WTC11 (cell line): ENCODE measurements at places on chromosomes 2 and 18.

DNA sequence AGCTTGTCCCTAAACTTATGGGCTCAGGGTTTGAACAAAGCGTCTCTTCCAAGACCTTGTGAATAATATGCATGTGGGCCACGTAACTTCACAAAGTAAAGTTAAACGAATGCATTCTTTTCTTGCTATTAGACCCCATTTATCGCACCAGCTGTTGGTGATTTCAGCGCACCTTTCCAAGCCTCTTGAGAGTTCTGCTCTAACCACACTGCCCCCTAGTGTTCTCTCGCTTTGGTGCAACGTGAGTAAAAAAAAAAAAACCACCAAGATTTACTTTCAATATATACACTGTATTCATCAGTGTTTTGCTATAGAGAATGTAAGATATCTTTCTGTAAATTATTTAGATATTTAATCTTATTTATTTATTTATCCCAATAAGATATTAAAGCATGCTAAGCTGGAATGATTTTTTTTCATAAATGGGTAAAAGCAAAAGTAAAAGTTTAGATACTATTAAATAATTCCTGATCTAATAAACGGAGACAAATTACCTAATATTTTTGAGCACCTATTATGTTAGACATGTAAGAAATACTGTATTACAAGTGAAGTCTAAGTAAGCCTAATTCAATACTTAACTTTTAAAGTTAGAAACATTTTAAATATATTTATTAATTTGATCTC, 459.5 kb downstream of the DLGAP1 start:
- DNase-seq: peak; percentile 47

GRCh38 chr2:128568106-128568505, 249.4 kb upstream of the HS6ST1 start:
- DNase-seq: peak; percentile 74

DNA sequence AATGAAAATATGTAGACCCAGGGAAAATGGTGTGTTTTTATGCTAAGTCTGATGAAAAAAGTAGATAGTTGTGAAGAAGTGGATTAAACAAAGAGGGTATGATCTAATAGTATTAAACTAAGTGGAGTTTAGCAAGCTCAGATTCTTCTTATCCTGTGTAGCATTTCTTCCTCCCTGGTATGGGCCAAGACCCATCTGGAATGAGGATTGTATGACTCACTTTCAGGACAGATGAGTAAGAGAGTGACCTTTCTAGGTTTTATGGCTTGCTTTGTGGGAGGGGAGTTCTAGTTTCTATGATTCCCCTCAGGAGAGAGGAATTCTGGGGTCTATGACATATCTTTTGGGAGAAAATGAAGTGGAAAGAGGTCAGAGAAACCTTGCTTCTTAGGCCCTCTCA, 550.1 kb downstream of the SPAG16 start:
- DNase-seq: no peak

DNA sequence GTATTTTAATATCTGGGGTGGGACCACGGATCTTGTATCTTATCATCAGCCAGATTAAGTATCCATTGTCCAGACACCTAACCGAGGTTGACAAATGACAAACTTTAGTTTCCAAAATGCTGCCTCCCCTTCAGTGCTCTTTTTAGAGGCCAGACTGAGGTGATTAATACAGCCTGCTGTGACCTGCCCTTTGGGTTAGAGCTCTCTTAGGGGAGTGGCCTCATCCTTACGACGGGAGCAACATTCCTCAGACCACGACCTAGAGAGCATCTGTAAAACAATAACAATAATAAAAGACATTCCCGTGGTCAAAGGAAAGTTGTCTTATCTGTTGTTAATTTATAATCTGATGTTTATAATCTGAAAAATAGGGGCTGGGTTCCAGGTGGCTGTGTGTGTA, 405.3 kb downstream of the LPIN1 start:
- no peak for DNase-seq

- peak; percentile 81 for DNase-seq
These were observed 29.5 kb downstream of the PAX8 start for GRCh38 chr2:113248997-113249770.

DNA sequence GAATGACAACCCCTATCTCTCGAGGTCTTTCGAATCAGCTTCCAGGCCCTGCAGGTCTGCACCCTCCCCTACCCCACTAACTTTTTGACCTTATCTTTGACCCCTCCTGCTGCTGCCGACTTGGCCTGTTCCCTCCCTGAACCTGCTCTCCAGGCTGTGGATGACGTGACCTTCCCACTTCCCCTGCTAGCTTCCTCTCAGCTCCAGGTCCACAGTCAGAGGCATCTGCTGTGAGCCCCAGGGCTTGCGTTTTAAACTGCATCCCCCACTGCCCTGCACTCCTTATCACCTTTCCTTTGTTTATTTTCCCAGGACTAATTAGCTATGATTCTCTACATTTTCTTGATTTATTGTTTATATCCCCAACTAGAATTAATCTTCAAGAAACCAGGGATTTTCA, 71.2 kb upstream of the ALKAL2 start:
- DNase-seq: no peak

- DNase-seq: no peak
These were observed 75.3 kb downstream of the OSBPL6 start for GRCh38 chr2:178269438-178270224.

GRCh38 chr2:101130081-101130480, 21.1 kb downstream of the TBC1D8 start:
- no peak for DNase-seq

- no peak for DNase-seq
These were observed 77.2 kb upstream of the STK17B start for GRCh38 chr2:196248467-196249094.

GRCh38 chr2:216499641-216500218, 1.1 kb downstream of the RPL37A start:
- no peak for DNase-seq

DNA sequence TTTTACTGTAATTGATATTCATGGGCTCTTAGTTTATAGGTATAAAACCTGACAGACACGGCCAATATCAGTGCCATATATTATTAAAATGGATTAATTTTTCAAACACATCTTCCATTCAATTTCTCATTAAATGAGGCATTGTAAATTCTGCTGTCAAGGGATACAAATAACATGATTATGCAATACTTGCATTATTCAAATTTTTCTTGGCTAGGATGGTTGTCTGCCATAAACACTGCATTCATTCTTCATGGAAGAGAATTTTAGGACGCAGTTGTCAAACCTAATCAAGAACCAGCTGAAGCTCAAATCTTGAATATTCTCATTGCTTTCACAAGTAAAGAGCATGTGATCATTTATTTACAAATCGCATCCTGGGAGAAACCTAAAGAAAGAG, 255.6 kb downstream of the RDH14 start:
- DNase-seq: no peak

GRCh38 chr2:102063487-102063911, 71.7 kb downstream of the IL1R2 start:
- DNase-seq: no peak

DNA sequence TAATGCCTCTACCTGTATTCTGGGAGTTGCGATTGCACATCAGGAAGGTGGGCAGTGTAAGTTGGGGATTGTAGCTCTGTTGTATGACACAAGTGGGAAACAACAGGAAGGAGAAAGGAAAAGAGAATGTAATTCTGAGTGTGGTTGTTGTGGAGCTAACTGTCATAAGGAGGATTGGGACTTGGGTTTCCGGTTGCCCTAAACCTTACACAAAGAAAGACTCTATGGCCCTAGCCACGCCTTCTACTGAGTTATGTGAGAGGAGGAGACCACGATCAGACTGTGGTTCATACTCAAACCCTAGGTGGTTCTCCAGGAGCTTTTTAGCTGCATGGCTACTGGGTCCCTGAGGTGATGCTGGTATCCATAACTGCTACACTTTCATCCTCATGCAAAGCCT, 86.5 kb downstream of the TANC1 start:
- no peak for DNase-seq

- no peak for DNase-seq
These were observed 12.3 kb upstream of the ATP9B start for GRCh38 chr18:79056827-79057367.
